ENCODE measurements at places on chromosomes 16 and 17.

DNA sequence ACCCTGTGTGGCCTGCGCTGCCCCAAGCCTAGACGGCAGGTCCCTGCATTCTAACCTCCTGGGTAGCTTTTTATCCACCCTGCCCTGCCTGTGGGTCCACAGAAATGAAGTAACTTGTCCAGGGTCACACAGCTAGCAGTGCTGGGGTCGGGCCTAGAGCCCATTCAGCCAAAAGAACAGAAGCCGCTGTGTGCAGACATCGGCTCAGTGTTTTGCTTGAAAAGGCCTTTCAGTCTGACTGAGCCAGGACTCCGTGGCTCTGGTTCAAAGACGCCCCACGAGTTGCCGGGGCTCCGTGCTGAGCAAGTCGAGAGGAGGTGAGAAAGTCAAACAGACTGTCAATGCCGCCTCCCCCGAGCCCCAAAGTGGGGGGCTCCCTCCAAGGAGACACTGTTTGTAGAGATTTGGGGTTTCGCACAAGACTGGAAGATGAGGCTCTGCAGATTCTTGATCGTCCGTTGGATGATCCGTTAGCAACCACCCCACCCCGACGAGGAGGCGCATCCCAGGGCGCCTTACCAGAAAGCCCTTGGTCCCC, 226.2 kb downstream of the NTN1 start:
- no peak for DNase-seq

GRCh38 chr17:61511480-61512182, 59.4 kb downstream of the TBX4 start:
- DNase-seq: no peak

- no peak for DNase-seq
These were observed 79.5 kb upstream of the CCL1 start for GRCh38 chr17:34442387-34443111.

DNA sequence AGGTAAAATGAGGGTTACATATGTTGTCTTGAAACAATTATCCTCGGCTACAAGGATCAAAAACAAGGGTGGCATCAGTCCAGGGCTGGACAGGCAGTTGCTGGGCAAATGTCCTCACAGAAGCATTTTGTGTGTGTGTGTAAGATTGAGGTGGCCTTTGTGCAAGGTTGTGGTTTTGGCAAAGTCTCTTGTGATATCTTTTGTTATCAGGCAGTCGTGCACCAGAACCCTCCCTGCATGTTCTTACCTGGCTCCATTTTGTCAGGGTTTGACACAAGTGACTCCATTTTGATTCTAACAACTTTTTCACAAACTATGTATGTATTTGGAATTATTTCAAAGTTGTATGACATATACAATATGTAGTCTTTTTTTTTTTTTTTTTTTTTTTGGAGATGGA, 20.0 kb downstream of the CHAD start:
- no peak for DNase-seq

GRCh38 chr17:13002761-13003453, 14.9 kb downstream of the ELAC2 start:
- DNase-seq: peak; percentile 76

- DNase-seq: peak; percentile 47
These were observed 64.1 kb downstream of the PLD6 start for GRCh38 chr17:17141860-17142552.

DNA sequence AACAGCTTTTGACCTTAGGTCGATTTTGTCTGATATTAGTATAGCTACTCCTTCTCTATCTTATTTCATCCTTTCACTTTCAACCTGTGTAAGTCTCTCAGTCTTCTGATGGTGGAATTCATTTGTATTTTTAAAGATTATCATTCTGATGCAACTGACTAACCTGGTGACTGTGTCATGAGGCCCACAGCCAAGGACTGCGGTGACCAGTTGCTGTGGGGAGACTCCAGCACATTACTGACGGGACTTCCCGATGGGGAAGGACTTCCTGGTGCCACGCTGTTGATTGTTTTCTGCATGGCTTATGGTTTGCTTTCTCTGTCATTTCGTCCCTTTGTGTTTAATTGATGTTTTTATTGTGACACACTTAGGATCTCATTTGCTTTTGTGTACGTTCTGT, 34.2 kb downstream of the RMI2 start:
- DNase-seq: peak; percentile 38

GRCh38 chr17:40528692-40529417, 27.4 kb upstream of the TNS4 start:
- no peak for DNase-seq

DNA sequence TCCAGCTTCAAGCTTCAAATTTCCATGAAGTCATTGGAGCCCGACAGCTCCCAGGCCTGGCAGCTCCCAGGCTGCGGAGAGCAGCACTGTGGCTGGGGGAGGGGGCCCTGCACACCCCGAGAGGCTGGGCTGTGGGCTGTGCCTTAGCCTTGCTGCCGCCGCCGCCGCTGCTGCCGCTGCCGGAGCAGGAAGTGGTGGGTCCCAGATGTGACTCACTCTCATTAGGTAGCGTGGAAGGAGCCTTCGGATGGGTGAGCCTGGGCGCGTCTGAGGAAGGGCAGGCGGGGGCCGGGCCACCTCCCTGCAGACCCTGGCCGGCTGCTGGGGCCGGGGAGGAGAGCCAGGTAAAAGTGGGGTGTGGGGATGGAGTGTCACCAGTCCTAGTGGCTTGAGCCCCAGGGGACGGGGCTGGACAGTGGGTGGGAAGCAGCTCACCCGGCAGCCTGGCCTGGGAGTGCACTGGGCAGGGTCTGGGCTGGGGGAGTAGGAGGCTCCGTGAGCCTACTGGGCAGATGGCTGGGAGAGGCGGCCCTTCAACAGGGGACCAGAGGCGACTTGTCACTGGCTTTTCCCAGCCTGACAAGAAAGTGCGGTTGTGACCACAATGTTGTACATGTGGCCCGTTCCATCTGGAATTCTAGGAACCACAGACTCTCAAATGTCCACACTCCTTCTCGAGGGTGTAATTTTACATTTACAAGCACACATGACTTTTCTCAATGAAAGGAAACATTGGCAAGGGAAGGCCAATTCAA, at the start of gene ADCY7:
Gene ADCY7, plus strand, starts transcription at position 215 of the 755 bp plus-strand sequence. CDS start 21,629 bp downstream, outside the sequence.
- peak; percentile 92 for DNase-seq

DNA sequence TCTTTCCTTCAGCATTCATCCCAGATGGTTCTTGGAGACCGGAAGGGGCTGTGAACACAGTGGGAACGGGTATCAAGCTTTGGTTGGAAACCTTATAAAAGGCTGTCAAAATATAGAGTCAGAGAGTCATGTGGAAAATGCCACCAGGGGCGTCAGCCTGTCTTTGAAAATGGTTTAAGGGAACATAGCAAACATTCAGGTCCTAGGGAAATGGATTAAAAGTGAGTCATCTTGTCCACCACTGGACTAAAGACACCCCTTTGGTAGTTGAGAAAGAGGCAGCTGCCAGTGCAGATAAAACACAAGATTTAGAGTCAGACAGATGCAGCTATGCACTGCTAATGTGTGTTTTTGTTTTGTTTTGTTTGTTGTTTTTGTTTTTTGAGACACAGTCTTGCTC, 47.8 kb upstream of the BCO1 start:
- peak; percentile 74 for DNase-seq

- peak; percentile 98 for DNase-seq
These were observed 11.8 kb upstream of the CIBAR2 start for GRCh38 chr16:85123891-85124635.

GRCh38 chr16:7843261-7843660, 510.6 kb downstream of the RBFOX1 start:
- DNase-seq: no peak

GRCh38 chr17:34930283-34930682, 31.0 kb downstream of the CCT6B start:
- DNase-seq: no peak

DNA sequence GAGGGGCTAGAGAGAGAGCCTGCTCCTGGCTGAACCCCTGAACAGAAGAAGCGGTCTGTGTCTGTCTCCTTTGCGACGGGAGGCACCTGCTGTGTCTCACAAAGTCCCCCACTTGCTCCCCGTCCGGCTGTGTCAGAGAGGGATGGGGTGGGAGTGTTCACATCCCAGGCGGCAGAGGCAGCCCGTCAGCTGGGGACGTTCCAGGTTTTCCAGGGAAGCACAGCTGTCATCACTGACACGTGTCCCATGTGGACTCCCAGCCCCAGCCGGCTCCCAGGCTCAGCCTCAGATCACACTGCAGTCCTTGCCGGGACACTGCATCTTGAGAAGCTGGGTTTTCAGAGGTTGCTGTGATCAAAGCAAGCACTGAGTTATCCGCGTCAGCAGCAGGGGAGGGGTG, 1.6 kb downstream of the TELO2 start:
- no peak for DNase-seq

- no peak for DNase-seq
These were observed 22.5 kb upstream of the RASL10B start for GRCh38 chr17:35708951-35709350.

DNA sequence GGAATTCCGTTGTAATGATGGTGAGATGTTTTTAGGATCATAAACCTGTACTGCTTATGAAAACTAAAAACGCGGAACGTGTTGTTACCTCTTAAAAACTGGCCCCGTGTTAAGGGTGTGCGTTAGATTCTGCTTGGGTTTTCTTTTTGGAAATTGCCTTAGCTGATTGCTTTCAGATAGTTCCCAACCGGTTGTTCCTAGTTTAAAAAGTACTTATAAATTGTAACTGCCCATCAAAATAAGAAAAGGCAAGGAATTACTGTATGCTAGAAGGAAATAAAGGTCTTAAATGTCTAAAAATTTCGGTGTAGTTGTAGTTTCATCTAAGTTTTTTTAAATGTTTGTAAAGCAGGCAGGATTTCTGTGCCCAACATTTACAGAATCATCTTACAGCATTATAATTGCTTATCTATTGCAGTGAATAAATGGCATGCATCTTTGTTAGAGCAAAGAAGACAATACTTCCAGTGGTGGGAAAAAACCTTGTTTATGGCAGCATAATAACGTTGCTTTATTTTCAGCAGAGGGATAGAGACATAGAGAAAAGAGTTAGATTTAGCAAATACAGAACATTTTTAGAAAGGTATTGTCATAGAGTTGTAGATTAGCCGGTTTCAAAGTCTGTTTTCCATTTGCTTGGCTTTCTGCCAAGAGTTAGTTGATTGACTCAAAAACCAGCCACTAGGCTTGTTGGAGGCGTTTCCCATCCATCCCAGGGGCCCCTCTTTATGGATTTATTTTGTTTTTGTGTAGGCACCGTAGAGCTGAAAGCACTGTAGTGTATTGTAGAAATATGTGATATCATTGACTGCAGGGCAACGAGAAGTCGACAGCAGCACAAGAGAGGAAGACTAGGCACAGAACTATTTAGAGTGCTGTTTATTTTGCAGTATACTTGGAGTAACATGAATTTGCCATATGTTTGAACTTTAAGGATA, 1.7 kb downstream of the PPM1D start:
- DNase-seq: peak; percentile 88

DNA sequence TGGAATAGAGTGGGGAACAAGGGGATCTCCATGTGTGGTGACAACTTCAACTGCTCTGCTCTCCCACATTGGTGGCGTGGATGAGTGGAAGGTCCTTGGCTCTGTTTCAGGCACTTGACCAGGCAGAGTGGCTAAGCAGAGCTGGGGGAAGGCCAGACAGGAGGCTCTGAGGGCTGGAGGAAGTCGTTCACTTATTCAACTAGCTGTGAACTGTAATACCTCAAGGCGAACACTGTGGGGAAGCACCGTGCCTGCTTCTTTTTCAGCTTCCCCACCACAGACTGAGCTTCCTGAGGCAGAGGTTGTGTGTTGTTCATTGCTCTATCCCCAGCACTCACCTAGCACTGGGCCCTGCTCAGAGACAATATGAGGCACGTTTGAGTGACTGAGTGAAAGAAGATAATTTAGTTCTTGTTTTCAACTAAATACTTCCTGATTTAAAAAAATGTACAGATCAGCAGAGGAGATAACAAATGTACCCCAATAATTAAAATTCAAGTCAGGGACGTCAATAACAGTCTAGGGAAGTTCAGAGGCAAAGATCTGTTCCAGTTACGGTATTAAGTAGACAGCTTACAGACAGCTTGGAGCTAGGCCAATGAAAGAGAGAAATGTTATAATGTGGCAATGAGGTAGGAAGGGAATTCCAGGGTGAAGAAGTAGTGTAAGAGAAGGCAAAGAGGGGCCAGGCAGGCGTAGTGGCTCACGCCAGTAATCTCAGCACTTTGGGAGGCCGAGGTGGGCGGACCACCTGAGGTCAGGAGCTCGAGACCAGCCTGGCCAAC, 34.7 kb downstream of the MYO18A start:
- peak; percentile 86 for DNase-seq

GRCh38 chr17:59826706-59827453, 65.9 kb downstream of the TUBD1 start:
- no peak for DNase-seq

GRCh38 chr16:83928341-83929055, 24.5 kb upstream of the OSGIN1 start:
- peak; percentile 31 for DNase-seq

- DNase-seq: peak; percentile 96
These were observed at the start of gene CLN3 for GRCh38 chr16:28491970-28492474. Gene CLN3, minus strand, starts transcription at chr16:28492074. Its CDS starts 315 bp downstream, at chr16:28491759.

- DNase-seq: peak; percentile 78
These were observed 252.3 kb downstream of the SNX29 start for GRCh38 chr16:12228602-12229499.

- peak; percentile 82 for DNase-seq
These were observed 9.9 kb downstream of the TBX2 start for GRCh38 chr17:61409301-61410112.

GRCh38 chr16:59148056-59148768, 414.1 kb upstream of the GOT2 start:
- DNase-seq: no peak

DNA sequence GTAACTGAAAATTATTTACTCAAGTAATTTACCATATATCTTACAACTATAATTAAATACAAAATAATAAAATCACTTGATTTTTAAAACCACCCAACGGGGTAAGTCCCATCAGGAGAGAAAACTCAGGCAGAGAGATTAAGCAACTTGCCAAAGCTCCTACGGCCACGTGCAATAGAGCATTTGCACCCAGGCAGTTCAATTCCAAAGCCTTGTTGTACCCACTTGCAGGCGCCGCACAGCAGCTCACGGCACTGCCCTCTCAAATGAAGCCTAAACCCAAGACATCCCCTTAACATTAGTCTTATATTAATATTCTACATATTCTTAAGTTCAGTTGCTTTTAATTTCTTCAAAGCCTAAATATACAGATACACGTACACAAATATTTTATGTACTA, 75.7 kb downstream of the SPAG9 start:
- DNase-seq: no peak

Data from ELR (cell line).